ENCODE measurements at places on chromosomes 11 and 22. TPM values are rescaled to one million over a fixed set of nuclear protein-coding genes. Genes with fewer than 3 reads are reported as not detected.
A peak's percentile ranks its signal among the peaks of the same experiment; 100 is the strongest.

- DNase-seq, result peak; percentile 70
Measured at GRCh38 chr22:22061085-22062077, 78.8 kb upstream of the TOP3B start.

DNA sequence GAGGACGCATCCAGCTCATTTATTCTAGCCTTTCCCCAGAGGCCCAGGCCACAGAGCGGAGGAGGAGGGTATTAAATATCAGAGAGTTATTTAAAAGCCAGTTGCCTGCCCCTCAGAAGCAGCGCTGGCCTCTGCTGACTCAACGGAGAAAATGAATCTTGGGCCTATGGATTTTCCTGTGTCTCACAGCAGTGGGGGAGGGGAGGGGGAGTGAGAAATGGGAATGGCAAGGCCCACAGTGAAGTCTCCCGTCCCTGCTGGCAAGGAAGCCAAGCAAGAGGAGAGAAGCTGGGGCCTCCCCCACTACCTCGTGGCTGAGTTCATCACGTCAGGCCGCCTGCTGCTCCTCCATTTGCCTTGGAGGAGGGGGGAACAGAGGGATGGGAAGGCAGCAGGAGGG, 4.5 kb upstream of the TPBGL start:
- DNase-seq, result no peak

The OR8D4 gene
- total RNA-seq, result 11.7 TPM

The LRRC74B gene
- 3.0 TPM for total RNA-seq

- DNase-seq, result no peak
Measured at GRCh38 chr11:118009864-118010737, 23.9 kb downstream of the IL10RA start.
